Epithelial cell of esophagus (primary cell): ENCODE measurements at places on chromosomes 5 and 9.

DNA sequence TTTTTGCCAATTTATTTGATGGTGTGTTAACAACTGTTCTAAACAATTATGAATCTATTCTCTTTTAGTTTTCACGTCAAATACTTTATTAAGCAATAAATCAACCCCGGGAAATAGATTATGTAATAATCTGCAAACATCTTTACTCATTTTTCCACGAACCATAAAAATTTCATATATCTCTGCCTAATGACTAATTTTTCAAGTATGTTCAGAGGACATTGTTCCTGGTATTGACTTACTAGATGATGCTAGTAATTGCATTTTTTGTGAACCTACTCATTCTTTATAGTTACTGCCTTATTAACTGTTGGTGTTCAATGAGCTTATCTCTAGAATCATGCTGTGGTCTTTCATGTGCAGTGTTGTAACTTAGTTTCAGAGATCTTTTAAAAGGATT lies 41.0 kb upstream of the FBN2 start:
- peak; percentile 69 for DNase-seq

GRCh38 chr5:163963881-163964280 lies 458.5 kb downstream of the MAT2B start:
- DNase-seq: peak; percentile 26

DNA sequence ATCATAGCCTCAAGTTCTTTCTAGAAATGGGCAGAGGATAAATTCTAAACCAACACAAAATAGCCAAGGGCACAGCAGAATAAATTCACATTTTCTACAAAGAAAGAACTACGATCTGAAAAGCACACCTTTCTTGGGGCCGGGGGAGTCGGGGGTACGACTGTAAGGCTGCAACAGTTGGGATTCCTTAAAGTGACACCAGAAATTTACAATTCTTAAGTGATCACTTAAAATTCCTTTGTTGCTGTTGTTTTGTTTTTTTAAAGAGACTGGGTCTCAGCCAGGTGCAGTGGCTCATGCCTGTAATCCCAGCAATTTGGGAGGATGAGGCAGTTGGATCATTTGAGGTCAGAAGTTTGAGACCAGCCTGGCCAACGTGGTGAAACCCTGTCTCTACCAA lies 95.8 kb downstream of the CDK5RAP2 start:
- no peak for DNase-seq

- DNase-seq: no peak
Measured at GRCh38 chr5:73028991-73029595, 73.3 kb downstream of the FCHO2 start.

GRCh38 chr9:89425024-89425805 lies 72.7 kb downstream of the SEMA4D start:
- DNase-seq: no peak

DNA sequence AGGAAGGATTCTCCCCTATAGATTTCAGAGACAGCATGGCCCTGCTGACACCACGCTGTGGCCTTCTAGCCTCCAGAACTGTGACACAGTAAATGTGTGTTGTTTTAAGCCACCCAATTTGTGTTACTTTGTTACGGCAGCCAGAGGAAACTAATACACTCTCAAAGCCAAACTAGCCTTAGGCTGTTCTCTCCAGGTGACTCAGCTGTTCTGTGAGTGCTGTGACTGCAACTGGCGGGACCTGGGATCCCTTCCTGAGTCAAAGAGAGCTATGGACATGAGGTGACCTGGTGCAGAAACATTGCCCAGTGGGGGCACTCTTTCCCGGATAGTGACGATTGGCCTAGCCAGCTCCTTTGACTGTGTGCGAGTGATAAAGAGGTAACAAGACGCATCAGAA lies 14.0 kb upstream of the MLANA start:
- DNase-seq: peak; percentile 51

DNA sequence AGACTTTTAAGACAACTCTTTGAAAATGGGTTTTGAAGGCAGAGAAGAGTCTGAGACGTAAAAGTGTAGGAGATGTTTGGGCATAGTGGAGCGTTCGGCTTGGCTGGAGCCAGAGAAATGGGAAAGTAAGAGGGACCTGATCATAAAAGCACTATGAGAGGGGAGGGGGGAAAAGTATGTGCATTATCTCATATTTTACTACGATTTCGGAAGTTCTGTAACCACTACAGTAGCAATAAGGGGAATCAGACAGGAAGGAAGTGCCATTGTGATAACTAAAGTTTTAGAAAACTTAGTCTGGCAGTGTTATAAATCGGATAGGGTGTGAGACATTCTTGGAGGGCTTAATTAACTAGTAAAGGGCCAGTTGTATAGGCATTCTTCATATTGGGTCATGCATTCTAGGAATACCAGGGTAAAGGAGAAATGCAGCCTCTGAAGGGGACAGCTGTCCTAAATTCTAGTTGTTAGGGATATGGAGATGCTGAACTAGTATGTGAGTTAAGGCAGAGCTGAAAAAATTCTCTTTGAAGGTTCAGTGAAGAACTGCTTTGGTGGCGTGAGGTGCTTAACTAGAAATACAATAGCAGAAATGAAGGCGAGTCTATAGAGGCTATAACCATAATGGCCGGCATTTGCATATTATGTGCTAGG lies 83.8 kb upstream of the FREM1 start:
- no peak for DNase-seq

DNA sequence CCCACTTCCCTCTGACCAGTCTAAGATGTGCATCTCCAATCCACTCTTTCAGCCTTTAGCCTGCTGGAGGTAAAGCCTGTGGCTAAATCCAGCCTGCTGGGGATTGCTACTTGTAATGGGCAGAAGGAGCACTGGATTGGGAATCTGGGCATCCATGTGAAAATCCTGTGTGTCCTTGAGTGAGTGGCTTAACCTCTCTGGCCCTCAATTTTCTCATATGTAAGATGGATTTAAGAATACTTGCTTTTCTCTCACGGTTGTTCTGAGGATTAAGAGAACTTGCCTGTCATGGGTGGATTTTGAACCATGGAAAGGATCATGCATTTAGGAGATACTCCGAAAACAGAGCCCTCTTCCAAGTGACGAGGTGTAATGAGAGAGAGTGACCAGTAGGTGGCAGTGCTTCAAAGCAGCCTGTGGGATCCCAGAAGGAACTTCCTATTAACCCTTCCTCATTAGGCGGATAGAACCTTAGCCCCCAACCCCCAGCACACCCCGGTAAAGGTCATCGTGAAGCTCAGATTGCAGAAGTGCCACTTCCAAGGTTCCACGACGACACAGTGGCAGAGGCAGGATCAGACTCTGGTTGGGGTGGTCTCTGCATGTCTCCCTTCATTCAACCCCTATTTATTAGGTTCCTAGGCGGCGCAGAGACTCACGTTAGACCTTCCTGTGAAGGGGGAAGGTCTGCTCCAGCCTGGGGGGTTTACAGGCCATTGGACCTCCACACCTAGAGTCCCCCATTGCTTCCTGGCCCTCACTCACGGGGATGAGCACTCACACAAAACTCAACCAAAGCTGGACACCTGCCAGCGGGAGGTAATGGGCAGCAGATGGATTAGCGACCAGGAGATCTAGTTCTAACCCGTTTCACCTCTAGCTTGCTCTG lies 68.7 kb upstream of the ZNF618 start:
- DNase-seq: peak; percentile 63

- DNase-seq: no peak
Measured at GRCh38 chr9:97666907-97667686, 30.0 kb downstream of the XPA start.
